Left colon (tissue), 2 donors: ENCODE measurements at places on chromosomes 5 and 9. TPM values are rescaled to one million over a fixed set of nuclear protein-coding genes. Genes with fewer than 3 reads are reported as not detected.

The ZNG1C gene
- total RNA-seq, result 24.5 TPM

The FBXL7 gene
- total RNA-seq, result 1.6 TPM

DNA sequence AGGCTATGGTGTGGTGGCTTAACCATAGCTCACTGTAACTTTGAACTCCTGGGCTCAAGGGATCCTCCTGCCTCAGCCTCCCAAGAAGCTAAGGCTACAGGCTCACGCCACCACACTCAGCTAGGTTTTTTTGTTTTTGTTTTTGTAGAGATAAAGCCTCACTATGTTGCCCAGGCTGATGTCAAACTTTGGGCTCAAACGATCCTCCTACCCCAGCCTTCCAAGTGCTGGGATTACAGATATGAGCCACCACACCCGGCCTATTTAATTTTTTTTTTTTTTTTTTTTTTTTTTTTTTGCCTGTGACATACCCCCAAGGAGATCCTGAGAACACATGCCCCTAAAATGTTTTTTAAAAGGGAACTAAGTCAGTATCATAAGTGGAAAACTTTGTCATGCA lies 10.4 kb downstream of the FUBP3 start:
- DNase-seq, result no peak

The SYNPO gene
- 73.9 TPM for total RNA-seq

DNA sequence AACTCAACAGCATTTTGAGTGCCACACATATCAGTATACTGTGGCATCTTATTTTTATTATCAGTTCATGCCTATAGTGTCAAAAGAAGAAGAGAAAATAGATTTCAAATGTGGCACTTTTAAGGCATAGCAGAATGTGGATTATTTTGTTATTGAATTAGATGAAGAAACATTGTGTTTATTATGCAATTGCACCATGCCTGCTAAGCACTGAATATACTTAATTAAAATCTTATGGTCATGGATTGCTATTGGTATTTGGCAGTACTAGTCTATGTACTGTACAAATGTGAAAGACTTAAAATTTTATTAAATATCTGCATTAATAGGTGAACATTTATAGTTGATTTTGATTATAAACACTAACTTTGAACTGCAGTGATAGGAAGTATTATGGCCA lies 128.8 kb downstream of the FER start:
- DNase-seq, result no peak
